Mucosa of descending colon (tissue), 3 donors: ENCODE measurements at places on chromosomes 11 and 22. TPM values are rescaled to one million over a fixed set of nuclear protein-coding genes. Genes with fewer than 3 reads are reported as not detected.

- no peak for DNase-seq
These were observed 85.6 kb downstream of the CACNG2 start for GRCh38 chr22:36617694-36618522.

GRCh38 chr22:37639070-37639760 lies at the start of gene SH3BP1:
SH3BP1 (plus strand) TSS chr22:37639669; CDS start chr22:37639788, 119 bp downstream.
- peak; percentile 89 for DNase-seq

DNA sequence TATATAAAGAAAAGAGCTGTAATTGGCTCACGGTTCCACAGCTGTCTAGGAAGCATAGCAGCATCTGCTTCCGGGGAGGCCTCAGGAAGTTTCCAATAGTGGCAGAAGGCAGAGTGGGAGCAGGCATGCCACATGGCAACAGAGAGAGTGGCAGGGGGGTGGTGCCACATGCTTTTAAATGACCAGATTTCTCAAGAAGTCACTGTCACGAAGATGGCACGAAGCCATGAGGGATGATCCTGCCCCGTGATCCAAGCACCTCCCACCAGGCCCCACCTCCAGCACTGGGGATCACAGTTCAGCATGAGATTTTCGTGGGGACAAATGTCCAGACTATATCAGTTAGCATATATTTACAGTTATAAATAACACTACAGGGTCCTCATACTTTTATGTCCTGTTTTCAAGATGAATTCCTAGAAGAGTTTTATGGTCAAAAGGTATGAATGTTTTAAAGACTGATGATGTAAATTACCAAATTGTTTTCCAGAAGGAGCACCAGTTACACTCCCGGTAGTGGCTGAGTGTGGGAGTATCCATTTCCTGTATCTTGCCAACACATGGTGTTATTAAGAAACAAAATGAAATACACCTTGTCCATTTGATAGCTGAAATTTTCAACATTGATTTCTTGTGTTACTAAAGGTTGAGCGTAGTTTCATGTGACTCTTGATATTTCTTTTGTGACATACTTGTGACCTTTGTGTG lies 19.2 kb downstream of the FAM118A start:
- DNase-seq: no peak

DNA sequence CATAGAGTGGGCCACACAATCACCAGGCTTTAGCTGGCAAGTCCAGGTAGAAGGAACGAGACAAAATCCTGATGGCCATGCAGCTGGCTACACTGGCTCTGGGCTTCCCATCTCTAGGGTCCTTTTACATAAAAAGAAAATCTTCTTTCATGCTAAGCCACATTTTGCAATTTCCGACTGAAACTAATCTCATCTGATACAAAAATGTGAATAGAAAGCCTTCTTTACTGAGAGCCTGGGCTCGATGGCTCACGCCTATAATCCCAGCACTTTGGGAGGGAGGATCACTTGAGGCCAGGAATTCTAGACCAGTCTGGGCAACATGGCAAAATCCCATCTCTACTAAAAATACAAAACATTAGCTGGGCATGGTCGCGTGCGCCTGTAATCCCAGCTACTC lies 67.2 kb downstream of the MICAL3 start:
- no peak for DNase-seq

DNA sequence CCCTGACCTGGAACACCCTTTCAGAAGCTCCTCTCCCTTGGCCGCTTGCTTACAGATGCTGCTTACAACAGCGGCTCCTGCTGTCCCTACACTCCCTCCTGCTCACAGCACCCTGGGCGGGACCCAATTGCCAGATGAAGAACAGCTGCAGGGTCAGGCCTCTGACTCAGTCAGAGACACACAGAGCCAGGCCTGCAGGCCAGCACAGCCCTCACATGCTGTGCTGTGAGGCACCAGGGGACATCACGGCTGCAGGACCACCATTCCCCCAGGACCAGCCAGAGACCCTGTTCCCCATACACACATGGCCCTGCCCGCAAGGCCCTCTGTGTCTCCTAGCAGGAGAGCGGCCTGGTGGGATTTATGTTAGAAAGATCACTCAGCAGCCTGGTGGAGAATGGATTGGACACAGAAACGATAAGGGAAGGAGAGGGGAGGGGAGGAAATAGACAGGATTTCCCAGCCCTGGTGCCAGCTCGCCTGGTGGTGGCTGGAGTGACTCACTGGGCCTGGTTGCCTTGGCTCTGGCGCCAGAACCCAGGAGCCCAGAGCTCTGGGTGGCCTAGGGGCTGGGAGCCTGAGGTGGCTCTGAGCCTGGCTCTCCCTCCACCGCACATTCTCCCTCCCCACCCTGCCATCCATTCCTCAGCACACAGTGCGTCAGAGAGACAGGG lies 6.7 kb downstream of the CAPN5 start:
- DNase-seq: peak; percentile 90

GRCh38 chr22:20588843-20589581 lies 81.6 kb downstream of the MED15 start:
- no peak for DNase-seq

DNA sequence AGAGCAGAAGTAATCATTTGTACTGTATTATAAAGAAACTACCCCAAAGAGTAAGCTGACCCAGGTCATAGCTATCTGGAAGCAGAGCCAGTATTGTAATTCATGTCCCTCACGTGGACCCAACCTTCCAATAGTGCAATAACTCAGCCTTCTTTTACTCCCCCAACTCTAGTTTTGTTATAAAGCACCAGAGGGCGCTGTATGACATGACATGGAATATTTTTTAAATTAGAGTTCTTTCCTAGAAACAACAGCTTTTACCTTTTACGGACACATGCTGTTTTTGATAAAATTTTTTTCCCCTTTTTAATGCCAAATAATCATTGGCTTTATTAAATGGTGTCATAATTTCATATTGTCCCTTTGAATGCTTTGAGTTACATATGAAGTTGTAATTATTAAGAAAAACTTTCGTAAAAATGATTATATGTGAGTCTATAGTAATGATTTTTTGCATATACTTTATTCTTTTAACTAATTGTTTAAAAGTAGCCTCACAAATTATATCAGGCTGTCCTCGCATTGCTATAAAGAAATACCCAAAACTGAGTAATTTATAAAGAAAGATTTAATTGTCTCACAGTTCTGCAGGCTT lies 76.9 kb downstream of the DKK3 start:
- DNase-seq: no peak

- DNase-seq: no peak
These were observed 766 bp downstream of the IZUMO1R start for GRCh38 chr11:94305146-94305545.

GRCh38 chr22:24442352-24442744 lies 14.9 kb downstream of the ADORA2A start:
- DNase-seq: no peak

CHRM1 gene
- total RNA-seq: 0.89 TPM

TTC36 gene
- total RNA-seq: 1.3 TPM

C11orf65 gene
- 1.3 TPM for total RNA-seq

KRTAP5-10 gene
- total RNA-seq: not detected

PRSS23 gene
- total RNA-seq: 122 TPM

ZFTA gene
- total RNA-seq: 27.1 TPM

FOLR1 gene
- not detected for total RNA-seq
